Stimulated activated CD4-positive, alpha-beta T cell treated with anti-CD3 and anti-CD28 coated beads, Interleukin-1b, Interleukin-23, amount 100 ng/mL, for 24 hours (primary cell): ENCODE measurements at places on chromosomes 6 and 20.

- no peak for DNase-seq
Measured at GRCh38 chr6:63839485-63839884, 203.9 kb downstream of the PHF3 start.

DNA sequence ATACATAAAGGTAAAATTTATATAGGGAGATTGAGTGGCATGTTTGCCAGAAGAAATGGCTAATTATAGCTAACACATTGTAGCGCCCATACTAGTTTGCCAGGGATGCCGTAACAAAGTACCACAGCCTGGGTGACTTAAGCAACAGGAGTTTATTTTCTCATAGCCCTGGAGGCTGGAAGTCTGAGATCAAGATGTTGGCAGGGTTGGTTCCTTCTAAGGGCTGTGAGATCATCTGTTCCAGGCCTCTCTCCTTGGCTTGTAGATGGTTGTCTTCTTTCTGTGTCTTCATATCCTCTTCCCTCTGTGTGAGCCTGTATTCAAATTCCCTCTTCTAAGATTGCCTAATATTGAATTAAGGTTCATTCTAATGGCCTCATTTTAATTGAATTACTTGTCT lies 417.5 kb upstream of the OPRM1 start:
- no peak for DNase-seq

DNA sequence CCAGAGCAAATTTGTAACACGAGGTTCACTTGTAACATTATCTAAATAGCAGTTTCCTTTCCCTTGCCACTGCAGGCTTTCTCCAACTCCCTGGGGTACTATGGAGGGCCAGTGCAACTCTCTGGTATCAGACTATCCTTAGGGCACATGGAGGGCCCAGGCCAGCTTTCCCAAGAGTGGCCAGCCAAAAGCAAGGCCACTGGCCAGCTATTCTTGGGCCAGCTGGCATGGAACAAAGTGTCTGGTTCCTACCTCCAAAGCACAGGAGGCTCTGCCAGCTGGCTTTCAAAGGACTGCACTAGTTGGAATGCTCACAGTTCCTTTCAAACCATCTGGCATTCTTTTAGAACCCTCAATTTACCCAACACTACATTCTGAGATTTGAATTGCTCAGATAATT lies 8.7 kb downstream of the RNF24 start:
- no peak for DNase-seq

DNA sequence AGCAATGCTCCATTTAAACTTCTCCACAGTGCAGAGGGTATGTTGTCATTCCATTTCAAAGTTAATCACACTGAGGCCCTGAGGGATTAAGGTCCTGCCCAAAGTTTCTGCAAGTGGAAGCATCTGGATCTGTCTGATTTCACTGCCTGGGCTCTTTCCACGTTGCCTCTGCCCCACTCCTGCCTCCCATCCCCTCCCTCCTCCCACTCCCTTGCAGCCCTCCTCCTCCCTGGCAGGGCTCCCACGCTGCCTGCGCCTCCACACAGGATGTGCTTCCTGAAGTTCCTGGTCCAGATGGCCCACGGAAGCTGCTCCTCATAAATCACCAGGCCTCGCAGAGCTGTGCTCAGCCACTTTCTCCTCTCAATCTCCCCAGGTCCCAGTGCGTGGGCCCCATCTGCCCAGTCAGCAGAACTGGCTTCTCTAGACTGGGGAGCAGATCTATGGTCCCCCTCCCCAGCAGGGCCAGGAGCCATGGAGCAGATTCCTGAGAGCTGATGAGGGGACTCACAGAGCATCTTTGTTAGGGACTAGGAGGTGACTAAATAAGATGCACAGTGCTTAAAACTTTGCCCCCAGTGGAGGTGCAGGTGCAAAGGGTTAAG lies 65.4 kb upstream of the MAFB start:
- no peak for DNase-seq

DNA sequence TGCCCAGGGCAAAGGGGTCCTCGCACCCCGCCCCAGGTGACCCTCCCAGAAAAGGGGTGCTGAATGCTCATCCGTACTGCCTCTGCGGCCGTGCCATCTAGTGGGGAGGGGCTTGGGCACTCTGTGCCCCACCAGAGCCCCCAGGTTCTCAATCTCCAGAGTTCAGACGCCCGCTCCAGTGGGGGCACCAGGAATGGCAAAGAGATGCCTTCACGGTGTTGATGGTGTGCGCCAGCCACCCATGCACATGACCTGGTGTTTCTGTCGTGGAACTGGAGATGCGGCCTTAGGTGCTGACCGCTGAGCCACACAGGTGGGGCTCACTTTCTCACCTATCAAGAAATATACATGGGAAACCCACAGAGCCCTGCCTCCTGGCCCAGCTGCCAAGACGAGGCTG lies 30.8 kb downstream of the GNAS-AS1 start:
- no peak for DNase-seq

DNA sequence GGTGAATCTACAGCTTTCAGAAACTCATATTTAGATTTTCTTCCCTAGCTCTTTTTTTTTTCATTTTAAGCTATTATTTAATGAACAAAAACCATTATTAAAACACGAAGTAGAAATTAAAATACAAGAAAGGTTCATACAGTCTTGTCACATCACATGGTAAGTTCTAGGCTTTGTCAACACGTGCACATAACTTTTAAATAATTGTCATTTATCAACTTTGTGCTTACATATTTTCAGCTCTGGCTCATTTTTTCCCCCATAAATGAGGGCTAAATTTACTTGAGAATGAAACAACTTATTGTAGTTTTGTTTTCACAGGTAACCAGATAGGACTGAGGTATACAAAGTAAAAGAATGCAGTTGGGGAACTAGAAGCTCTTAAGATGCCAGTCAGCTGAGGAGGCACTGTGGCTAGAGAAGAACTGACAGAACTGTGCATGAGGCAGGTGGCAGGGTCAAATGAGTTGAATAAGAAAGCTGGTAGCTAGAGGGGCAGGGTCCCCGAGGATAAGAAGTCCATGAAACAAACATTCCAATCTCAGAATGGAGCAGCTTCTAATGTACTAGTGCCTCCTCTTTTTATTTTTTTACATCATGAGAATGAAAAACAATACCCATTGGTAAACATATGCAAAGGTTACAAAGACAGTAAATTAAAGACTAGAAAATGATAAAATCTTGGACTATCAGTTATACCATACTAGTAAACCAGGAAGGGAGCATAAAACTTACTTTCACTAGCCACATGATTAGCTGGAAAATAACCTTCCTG lies 141.5 kb downstream of the MYB start:
- no peak for DNase-seq

DNA sequence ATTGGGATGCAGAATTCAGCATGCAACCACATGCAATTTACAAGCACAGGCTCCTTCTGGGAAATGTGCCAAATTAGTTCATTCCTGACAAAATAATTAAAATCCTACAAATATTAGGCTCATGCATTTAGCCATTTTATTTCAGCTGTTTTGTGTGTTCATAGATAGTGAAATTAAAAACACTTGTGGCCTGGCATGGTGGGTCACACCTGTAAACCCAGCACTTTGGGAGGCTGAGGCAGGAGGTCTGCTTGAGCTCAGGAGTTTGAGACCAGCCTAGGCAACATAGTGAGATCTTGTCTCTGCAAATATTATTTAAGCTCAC lies 92.4 kb upstream of the SHLD1 start:
- DNase-seq: no peak

DNA sequence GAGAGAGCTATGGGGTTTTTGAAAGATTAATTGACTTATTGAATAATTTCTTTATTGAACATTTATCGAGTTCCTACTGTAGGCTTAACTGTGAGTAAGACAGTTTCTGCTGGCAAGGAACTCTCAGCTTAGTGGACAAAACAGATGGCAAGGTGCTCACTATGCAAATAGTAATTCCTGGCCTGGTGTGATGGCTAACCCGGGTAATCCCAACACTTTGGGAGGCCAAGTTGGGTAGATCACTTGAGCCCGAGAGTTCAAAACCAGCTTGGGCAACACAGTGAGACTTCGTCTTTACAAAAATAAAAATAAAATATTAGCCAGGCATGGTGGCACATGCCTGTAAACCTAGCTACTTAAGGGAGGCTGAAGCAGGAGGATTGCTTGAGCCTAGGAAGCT lies 13.5 kb upstream of the TGM2 start:
- DNase-seq: no peak

DNA sequence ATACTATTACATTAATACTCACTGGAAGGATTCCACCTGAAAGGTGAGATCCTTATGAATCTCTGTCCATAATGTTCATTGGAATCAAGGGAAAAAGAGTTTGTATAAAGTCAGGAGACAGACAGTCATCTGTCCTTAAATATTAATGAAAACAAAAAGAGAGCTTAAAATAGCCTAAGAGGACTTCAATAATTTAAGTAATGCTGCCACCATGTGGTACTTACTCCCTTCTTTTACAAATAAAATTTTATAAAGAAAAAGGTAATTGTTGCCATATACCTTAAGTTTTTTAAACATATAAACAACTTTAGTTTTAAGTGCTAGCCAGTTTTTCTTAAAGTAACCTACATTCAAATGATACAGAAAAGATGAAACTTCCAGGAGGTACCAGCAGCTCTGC lies 5.1 kb downstream of the BLOC1S5 start:
- no peak for DNase-seq

DNA sequence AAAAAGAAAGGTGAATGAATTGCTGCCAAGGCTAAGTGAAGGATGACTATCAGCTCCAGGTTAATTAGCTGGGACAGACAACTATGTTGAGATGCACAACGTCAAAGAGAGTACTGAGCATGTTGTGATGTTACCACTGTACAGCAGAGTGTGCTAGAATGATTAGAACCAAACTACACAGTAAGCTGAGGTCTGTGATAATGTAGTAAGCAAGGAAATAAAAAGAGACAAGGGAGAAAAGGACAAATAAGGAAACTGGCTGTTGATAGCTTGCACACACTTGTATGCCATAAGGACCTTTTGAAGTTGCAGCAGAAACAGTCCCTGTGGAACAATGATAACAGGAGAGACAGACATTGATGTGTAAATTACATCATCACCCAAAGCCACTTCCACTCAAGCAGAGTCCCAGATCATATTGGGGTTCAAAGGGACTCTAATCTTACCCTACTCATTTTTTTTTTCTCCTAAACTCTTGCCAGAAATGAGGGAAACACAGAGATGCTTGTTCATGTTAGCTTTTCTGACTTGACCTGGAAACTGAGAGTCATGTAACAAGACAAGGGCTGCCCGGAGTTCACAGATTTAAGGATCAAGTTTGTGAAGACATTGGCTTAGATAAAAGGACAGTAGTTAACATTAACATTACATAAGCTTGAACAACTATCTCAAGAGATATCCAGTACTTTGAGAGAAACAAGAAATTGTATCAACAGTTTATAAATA lies 189.9 kb downstream of the CENPW start:
- DNase-seq: no peak

GRCh38 chr20:42972591-42972990 lies 217.1 kb downstream of the PTPRT start:
- no peak for DNase-seq

GRCh38 chr6:38012573-38012972 lies 193.0 kb downstream of the ZFAND3 start:
- DNase-seq: no peak

- DNase-seq: no peak
Measured at GRCh38 chr20:44720997-44721784, 6.0 kb downstream of the CCN5 start.

DNA sequence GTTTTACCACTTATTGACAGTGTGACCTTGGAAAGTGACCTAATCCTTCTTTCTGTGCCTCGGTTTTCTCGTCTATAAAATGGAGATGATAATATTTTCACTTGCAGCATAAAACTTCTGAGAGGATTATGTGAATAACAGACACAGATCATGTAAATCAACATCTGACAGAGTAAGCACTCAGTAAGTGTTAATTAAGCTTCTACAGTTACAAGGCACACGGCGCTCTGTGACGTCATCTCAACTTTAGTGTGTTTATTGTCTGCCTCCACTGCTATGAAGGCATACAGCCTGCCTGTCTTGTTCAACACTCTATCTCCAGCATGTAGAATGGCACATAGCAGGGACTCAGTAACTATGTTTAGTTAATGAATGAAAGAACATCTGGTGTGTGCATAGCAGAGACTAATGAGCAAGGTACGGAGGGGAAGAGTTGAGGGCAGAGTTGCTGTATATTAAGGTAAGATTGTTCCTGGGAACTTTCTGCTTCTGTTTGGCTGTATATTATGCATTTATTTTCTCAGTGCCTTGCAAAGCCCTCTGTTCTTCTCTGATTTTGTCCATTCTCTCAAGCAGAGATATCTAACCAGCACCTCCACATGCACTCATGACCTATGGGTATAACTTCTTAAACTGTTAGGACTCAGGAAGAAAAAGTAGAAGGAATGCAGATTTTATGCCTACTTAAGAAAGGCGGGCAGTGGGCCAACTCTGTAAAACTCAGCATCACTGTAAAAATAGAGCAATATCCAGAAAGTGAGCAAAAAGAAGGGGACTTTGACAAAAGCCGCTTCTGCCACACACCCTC lies 66.4 kb upstream of the STMND1 start:
- no peak for DNase-seq

DNA sequence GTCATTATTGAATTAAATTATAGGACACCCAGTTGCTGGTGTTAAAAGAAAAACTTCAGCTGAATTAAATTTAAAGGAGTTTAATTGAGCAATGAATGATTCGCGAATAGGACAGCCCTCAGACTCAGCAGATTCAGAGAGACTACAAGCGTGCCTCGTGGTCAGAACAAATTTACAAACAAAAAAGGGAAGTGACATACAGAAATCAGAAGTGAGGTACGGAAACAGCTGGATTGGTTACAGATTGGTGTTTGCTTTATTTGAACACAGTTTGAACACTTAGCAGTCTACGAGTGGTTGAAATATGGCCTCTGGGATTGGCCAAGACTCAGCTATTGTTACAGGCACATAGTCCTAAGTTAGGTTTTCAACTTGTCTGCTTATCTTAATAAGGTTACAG lies 25.8 kb upstream of the TNFRSF21 start:
- DNase-seq: no peak

- DNase-seq: no peak
Measured at GRCh38 chr20:50144362-50144761, 9.2 kb downstream of the PEDS1 start.

GRCh38 chr20:14634665-14635064 lies 297.3 kb upstream of the FLRT3 start:
- no peak for DNase-seq

GRCh38 chr6:93389192-93389591 lies 30.2 kb downstream of the EPHA7 start:
- no peak for DNase-seq

GRCh38 chr6:148509800-148510581 lies 167.4 kb downstream of the SASH1 start:
- DNase-seq: no peak

DNA sequence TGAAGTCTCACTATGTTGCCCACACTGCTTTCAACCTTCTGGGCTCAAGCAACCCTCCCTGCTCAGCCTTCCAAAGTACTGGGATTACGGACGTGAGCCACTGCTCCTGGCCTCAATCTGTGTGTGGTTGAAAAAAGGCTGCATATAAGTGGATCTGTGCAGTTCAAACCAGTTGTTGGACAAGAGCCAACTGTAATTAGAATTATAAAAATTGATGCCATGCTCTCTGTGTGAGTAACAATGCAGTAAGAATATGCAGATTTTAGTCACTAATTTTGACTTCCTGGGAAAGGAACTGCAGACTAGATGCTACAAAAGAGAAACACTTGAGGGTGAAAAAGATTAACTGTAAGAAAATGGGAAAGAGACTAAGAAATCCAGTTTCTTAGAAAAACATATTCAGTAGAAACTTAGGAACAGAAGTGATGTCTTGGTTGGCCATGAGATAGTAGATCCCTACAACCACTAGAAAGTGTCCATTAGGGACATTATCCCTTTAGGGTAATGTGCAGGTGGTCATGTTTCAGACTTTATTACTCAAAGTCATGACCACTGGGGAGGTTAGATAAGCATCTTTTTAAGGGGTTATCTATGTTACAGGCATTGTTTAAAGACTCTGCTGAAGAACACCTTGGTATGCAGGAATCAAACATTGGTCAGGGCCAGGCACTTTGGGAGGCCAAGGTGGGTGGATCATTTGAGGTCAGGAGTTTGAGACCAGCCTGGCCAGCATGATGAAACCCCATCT lies 26.3 kb downstream of the ITCH start:
- DNase-seq: no peak
